Stimulated activated CD4-positive, alpha-beta T cell treated with anti-CD3 and anti-CD28 coated beads, Interleukin-1b, Interleukin-23, amount 100 ng/mL, for 4 hours (primary cell): ENCODE measurements at places on chromosomes 6 and 20.

- no peak for DNase-seq
Observed at GRCh38 chr20:64277571-64278316, 22.2 kb downstream of the PCMTD2 start.

DNA sequence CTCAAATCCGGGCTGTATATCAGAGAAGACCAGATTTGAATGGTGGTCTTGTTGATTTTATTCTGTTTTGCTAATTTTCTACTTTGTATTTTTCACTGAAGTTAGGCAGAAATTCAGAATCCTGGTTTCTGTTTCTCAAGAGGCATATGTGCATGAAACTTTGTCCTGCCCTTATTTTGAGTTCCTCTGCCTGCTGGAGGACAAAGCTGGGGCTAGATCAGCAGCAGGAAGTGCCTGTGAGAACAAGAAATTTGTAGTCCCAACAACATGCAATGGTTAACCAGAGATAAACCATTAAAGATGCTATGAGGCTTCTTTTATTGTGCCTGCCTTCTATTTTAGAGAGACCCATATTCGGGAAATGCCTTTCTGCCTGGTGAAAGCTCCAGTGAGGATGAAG is 37.1 kb downstream of the BEND6 start:
- DNase-seq = no peak

- DNase-seq = no peak
Observed at GRCh38 chr6:75102301-75102700, 103.6 kb downstream of the COL12A1 start.

GRCh38 chr6:14547284-14547998 is 429.9 kb downstream of the CD83 start:
- no peak for DNase-seq

DNA sequence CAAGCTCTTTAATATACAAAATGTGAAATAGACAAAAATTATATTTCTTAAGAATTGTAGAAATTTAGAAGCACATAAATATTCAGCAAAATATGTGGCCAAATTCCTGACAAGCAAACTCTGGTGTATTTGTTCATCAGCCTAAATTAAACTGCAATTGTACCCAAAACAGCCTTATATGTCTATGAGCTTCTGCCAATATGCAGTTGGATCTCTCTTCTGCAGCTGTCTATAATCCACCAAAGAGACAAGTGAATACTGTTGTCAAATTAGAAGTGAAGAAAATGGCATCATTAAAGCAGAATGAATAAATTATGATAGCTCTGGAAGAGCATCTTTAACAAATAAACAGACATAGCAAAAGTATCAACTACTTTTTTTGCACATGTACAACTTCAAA is 755.7 kb downstream of the GRIK2 start:
- DNase-seq = no peak

- no peak for DNase-seq
Observed at GRCh38 chr20:61900011-61900944, 165.4 kb downstream of the TAF4 start.

DNA sequence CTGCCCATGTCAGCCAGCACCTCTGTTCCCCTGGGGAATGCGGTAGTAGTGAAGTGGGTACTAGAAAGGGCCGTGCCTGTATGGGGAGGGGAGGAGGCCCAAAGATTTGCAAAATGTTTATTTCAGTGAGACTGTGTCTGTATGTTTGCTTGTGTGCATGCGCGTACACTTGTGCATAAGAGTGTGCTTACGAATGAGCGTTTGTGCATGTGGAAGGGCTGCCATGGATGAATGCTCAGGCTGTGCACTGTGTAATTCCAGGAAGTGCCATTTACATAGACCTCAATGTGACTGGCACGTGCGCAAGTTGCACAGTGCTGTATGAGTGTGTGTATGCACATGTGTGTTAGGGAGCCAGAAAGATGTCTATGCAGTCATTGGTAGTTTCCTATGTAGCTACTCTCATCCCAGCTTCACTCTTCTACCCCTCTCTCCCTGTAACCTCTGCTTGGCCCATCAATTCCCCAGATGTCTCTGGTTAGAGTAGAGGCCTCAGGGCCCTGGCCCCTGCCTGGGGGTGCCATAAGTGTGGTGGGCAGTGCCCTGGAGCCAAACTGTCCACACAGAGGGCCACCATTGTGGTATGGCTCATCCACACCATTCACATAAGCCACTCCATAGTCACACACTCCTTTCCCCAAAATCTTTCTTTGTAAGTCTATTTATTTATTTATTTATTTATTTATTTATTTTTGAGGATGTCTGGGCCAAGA is 26.8 kb upstream of the SLC22A7 start:
- DNase-seq = no peak

GRCh38 chr6:727856-728255 is 34.9 kb upstream of the EXOC2 start:
- no peak for DNase-seq
